ENCODE measurements at places on chromosomes 6 and 20.

DNA sequence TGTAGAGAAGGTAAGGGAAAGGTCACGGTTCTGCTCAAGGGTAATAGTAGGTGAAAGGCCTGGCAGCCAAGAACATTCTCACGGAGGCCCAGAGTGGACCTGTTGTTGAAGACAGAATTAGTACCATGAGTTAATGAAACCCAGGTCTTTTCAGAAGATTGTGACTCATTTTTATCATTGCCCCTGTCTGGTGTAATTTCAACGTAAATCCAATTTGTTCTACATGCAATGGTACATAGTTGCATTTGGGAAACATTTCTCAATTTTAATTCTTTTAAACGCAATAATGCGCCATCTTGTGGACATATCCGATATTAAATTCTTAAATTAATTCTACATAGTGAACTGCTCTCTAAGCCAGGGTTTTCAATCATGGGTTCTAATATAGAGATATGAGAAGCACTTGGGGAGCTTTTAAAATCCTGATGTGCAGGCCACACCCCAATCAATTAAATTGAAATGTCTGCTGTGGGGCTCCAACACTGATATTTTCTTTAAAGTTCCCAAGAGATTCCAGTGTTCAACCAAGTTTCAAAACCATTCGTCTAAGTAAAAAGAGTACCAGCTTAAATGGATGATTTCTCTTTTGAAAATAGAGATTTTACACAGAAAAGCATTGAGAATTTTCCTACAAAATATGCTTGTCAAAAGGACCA, 257.4 kb downstream of the PLCB1 start:
- peak; percentile 9 for DNase-seq

DNA sequence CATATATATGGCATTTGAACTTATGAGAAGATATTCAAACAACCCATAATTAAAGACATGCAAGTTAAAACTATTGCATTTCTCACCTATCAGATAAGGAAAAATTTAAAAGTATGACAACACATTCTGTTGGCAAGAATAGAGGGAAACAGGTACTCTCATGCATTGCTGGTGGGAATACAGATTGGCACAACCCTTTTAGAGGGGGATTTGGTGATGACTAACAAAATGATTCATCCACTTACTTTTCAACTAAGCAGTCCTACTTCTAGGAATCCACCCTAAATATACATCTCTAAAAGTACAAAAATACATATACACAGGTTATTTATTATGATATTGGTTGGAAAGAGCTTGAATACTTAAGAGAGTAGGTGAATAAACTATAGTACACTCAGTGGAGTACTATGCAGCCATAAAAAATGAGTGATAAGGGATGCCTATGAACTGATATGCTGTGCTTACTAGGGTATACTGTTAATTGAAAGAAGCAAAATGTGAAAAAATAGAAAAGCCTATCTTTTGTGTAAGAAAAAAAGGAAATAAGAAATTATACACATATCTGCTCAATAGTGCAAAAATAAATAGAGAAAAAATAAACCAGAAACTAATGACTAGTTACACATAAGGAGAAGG, 42.2 kb downstream of the ADAT2 start:
- DNase-seq, result peak; percentile 60

DNA sequence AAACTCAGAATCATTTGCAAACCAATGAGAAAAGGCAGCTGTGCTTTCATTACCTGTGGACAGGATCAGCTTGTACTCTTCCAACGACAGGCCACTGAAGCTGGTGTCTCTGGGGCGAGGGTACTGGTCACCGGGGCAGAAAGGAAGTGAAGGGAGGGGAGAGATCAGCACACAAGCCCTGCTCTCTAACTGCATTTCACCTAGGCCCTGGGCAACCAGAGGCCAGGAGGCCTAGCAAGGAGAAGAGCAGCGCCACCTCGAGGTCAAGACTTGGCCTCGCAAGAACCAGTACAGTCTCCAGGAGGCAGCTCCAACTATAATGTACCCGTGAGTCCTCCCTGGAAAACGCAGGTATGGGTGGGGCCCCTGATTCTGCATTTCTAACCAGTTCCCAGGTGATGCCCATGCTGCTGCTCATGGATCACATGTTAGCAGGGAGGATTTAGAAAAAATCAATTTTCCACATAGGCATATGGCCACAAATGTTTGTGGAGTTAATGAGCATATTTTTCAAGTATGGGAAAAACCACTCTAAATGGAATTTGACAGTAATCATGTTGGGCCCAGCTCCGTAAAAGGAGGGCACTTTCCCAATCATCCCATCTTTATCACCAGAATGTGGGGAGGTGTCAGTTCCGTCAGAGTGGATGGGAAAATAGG, 11.0 kb downstream of the UQCC2 start:
- DNase-seq, result peak; percentile 74

DNA sequence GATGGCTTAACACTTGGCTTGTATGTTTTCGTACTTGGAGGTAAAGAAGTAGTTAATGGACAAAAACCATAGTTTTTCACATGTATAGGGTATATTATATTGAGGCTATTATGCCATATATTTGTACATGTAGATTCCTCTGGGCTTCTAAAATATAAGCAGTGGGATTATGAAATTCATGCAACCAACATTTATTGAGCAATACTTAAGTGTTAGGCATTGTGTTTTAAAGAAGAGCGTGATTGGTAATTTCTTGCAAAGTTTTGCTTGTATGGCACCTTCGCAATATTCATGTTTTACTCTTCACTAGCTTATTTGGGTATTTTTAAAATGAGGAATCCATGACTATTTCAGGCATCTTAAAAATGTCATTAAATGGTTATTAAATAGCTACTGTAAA, 2.5 kb downstream of the TULP4 start:
- no peak for DNase-seq

- DNase-seq, result no peak
Measured at GRCh38 chr6:86407128-86407527, 530.2 kb upstream of the HTR1E start.

DNA sequence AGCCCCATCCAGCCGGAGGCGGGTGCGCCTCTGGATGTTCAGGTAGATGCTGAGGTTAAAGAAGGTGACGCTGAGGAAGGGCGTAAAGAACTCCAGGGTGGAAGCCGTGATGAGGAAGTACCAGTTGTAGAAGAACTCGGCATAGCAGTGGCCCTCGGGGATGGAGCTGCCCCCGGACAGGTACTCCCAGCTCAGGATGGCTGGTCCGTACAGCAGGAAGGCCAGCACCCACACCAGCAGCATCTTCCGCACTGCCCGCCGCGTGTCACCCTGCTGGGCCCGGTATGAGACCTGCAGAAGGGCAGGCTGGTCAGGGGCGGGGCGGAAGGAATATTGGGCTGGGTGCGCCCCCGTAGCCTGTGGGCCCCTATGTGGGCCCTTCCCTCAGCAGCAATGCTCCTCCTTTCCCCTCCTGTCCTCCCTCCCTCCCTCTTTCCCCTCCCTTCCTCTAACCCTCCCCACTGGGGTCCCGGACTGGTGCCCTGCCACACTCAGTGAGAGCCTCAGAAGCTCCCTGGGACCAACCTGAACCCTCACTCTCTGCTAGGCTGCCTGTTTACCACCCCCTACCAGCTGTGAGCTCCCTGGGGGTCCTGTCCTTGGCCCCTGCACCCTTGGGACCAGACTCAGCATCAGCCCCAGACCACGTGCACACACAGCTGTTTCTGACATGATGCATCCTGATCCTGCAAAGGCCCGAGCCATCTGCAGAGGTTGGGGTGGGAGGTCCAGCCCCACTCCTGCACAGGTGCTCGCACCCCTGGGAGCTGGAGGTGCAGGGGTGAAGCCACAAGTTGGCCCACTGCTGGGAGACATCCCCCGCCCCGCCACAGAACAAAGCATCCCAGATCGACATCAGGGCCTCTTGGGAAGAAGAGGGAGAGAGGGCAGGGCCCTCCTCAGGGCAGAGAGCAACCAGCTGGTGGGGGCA, 3.2 kb downstream of the HRH3 start:
- DNase-seq, result no peak

DNA sequence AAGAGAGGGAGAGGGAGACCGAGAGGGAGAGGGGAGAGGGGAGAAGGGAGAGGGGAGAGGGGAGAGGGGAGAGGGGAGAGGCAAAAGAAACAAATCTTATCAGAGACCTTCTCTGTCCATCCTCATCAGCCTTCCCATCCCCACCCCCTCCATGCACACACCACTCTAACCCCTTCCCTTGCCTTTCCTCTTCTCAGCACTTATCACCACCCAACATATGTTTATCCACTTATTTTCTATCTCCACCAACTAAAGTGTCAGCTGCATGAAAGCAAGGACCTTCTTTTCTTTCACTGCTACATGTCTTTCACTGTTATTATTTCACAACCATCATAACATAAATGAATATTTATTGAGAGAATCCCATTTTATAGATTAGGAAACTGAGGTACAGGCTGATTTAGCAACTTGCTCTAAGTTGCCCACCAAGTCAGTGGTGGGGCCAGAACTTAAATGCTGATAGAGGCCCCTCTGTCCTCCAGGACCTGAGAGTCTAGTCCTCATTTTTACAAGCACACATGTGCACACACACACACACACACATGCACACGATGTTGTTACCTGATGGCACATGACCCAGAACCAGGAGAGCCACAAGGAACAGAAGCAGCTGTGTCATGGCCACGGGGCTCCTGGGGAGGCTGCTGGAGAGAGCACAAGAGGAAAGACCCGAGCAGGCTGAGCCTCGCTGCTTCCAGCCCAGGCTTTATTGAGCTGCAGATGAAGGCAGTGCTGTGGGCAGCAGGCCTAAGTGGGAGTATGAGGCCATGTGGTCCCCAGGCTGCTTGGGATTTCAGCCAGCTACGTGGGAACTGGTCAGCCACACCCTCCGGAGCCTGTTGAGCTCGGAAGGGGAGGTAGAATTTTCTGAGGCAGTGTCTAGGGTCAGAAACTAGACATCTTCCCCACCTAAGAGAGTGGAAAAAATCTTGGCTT, 2.3 kb downstream of the DEFB124 start:
- no peak for DNase-seq

DNA sequence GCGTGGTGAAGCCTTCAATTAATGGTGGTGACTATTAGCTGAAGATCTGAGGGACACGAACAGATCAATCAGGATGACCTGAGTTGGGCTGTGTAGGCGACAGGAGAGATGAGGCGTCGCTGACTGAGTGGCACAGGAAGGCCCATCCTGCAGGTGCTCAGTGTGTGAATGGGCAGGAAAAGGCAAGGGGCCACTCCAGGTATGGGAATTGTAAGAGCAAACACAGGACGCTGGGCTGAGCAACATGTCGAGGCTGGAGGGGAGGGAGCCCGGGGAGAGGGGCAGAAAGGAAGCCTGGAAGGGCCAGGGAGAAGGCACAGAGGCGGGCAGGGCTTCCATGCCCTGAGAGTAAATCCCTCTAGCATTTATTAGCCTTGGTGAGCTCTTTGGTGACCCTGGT, 151.0 kb downstream of the VEGFA start:
- no peak for DNase-seq

- peak; percentile 88 for DNase-seq
Measured at GRCh38 chr20:14963262-14963663, 625.9 kb upstream of the FLRT3 start.

DNA sequence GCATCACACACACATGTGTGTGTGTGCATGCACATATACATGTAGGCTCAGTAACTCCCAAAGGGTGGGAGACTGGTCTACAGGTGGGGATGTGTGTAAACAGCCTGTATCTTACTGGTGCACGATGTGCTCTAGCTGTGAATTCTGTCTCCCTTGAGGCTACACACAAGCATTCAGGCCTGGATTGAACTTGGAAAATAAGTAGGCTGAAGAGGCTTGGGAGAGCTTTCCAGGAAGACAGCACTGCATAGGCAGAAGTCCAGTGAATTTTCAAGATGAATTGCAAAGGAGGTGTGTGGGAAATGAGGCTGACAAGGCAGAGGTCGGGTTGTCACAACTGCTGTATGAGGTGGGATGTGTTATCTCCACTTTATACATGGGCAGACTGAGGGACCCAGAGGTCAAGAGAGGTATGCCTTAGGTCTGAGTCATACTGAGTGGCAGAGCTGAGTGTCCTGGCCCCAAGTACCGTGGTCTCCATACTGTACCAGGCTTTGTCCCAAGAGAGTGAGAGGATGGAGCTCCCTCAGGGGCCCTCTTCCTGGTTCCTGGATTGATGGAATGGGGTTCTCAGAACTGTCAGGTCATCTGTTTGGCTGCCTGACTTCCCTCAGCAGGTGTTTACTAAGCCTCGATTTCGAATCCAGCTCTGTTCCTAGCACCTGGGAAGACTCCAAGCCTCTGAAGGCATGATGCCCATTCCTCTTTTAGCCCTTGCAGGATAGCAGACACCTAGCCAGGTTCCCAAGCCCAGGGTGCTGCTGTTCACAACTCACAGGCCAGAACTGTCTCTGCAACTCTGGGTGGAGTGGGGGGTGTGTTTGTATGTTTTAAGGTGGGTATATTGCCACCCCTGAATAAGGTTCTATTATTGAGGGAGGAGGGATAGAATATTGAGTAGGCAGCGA, 14.4 kb downstream of the SNPH start:
- no peak for DNase-seq

GRCh38 chr20:49846206-49846807, 33.7 kb downstream of the SLC9A8 start:
- DNase-seq, result peak; percentile 48

GRCh38 chr6:100452998-100453397, 11.7 kb downstream of the SIM1 start:
- DNase-seq, result no peak
